ENCODE measurements at places on chromosomes 4 and X.

DNA sequence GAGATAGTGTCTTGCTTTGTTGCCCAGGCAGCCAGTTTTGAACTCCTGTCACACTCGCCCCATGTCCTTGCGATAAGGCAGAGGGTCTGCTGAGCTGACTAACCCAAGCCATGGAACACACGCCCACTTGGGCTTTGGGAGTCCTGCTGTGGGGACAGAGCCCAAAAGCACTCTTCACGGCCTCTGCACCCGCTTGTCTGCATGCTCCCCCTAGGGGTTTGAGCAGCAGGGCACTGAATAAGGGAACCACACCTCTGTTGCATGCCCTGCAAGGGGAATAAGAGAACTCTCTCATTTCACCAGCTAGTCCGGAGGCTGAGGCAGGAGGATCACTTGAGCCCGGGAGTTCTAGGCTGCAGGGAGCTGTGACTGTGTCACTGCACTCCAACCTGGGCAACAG lies 166.0 kb downstream of the STAG2 start:
- no peak for DNase-seq

DNA sequence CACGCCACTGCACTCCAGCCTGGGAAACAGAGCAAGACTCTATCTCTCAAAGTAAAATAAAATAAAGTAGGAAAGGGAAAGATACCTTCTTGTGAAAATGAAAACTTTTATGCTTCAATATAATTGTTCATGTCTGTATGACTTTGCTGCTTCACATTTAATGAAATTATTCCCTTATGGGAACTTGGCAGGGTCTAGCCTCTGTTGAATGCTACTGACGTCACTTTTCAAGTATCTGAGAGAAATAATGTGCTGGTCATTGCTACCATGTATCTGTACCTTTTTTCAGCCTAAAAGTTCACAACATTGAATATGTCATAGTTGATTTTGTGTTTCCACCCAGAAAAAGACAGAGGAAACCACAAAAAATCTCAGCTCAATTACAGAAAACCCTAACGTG lies 65.2 kb downstream of the PRDM5 start:
- no peak for DNase-seq

DNA sequence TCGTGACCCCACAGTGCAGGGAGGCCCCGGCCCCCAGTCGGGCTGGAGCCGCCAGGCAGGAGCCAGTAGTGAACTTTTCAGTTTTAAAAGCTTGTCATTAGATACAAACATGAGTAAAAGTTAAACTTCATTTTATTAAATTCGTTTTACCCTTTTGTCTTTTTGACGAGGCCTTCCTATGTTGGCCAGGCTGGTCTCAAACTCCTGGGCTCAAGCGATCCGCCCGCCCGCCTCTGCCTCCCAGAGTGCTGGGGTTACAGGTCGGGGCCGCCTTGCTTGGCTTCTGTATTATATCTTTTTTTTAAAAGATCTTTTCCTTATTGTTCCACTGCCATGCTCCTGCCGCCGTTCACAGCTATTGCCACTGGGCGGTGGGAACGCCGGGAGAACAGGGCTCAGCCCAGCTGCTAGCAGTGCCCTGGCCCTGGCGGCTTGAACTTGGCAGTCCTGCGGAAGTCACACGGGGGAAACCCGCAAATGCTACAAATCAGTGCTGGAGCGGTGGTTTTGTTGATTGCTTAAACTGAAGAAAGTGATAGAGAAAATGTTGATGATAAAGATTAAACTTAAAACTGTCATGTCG lies 968 bp upstream of the NELFA start:
- peak; percentile 56 for DNase-seq

GRCh38 chr4:185811509-185812364 lies at the start of gene SORBS2:
Gene SORBS2 (minus strand): TSS chr4:185812194. CDS start chr4:185690571, 121,623 bp downstream.
- DNase-seq = peak; percentile 77

Measured in GM06990 (cell line).